Left cardiac atrium (tissue), 4 donors: ENCODE measurements at places on chromosomes 6 and 20. TPM values are rescaled to one million over a fixed set of nuclear protein-coding genes. Genes with fewer than 3 reads are reported as not detected.

- DNase-seq: no peak
These were observed 144.9 kb downstream of the SOX4 start for GRCh38 chr6:21738180-21739094.

GRCh38 chr6:43848671-43849391 is 78.8 kb downstream of the VEGFA start:
- DNase-seq: no peak

DNA sequence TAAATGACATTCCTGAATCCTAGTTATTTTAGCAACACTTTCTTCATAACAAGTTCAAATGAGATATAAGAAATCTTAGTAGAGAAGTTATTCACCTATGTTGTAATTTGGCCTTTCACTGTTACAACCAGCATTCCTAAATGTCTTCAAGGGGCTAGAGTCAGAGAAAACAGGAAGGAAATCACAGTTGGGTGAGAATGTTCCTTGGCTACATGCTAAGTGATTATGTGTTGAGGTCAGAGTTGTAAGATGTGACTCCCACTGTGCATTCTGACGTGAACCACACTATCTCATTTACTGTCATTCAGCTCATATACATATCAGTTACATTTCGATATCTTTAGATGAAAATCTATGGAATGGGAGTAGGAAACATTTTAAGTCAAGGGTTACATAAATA is 51.0 kb upstream of the MLIP start:
- DNase-seq: no peak

- DNase-seq: no peak
These were observed 1.2 kb downstream of the TAB2 start for GRCh38 chr6:149318581-149319286.

DNA sequence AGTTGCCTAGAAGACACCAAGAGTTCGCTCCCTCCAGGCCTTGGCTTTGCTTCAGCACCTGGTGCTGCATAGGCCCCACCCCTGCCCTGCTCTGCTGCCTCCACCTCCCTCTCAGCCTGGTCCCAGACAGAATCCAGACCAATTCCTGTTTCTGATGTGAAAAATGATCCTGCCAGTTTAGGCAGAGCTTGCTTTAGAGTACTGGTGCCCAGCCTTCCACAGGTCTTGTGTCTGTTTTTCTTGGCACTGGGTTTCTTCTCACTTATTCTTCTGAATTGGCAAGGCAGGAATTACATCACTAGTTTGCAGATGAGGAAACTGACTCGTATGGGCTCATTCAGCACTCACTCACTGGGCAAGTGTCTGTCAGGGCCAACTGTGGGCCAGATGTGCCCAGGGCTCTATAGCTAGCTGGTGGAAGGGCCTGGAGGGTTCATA is 53.0 kb downstream of the HLA-A start:
- no peak for DNase-seq

DNA sequence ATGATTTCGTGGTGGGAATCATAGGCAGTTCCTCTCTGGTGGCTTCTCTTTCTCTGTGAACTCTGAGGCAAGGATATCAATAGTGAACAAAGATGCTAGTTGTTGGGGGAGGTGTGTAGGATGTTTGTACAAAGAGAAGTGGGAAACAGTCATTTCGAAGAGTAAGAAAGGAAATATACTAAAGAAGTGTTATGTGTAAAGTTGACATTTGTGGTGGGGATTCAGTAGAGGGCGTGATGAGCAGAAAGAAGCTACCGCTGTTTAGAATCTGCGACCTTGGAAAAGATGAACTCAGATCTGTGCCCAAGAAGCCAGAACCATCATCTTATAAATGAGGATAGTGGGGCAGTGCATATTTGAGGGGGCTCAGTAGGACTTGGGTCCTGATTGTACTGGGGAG is 11.4 kb downstream of the SLC35F1 start:
- DNase-seq: no peak

DNA sequence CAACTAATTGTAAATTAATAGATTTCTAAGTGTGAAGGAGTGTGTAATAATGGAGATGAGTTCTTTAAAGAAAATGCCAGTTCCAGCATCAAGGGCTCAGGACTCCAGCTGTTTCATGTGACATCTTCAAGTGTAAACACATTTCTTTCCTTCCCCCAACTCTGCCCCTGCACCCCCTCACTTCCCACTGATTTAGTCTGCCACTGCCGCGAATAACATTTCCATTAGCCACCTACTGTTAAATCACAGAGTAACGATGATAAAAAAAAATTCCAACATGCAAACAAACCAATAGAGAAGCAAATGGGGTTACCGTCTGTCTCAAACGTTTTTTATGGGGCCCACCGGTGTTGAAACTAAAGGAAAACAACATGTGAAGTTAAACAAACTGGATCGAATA is 414.3 kb downstream of the SAMD5 start:
- no peak for DNase-seq

GRCh38 chr20:57710841-57711240 is 1.0 kb upstream of the PMEPA1 start:
- no peak for DNase-seq

GRCh38 chr6:54107470-54108090 is 3.7 kb upstream of the MLIP start:
- DNase-seq: no peak

GRCh38 chr6:36566418-36566905 is 19.2 kb upstream of the STK38 start:
- DNase-seq: no peak

GRCh38 chr6:143698759-143699429 is 21.1 kb downstream of the PHACTR2 start:
- no peak for DNase-seq

DNA sequence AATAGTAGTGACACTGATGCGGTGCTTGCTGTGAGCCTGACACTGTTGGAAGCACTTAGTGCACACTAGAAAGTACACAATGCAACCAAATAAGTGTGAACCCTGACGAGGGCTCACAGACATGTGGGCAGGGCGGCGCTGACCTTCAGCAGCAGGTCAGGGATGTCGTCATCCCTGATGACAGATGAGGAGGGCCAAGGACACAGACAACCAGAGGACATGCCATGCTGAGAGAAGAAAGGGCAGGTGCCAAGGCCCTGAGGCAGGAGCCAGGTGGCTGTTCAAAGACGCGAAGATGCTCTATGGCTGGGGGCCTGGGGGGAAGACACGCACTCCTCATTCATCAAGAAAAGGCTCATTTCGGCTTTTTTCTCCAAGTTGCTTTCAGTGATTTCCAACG is 176.4 kb upstream of the CST7 start:
- DNase-seq: no peak

DNA sequence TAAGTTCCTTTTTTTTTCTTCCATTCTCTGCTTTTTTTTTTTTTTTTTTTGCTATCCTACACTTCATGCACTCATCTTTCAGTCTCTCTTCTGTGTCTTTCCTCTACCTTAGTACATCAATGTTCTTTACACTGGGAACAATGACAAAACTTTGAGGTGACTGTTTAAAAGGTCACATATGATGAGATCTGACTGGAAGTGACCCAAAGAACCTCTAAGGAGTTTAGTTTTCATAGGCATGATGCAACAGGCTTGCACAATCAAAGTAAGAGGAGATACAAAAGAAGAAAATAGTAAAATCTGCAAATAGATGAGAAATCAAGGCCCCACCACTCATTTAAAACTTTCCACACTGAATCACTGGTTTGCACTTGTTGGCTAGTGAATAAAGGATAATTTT is 840.8 kb downstream of the TBC1D32 start:
- DNase-seq: no peak

DNA sequence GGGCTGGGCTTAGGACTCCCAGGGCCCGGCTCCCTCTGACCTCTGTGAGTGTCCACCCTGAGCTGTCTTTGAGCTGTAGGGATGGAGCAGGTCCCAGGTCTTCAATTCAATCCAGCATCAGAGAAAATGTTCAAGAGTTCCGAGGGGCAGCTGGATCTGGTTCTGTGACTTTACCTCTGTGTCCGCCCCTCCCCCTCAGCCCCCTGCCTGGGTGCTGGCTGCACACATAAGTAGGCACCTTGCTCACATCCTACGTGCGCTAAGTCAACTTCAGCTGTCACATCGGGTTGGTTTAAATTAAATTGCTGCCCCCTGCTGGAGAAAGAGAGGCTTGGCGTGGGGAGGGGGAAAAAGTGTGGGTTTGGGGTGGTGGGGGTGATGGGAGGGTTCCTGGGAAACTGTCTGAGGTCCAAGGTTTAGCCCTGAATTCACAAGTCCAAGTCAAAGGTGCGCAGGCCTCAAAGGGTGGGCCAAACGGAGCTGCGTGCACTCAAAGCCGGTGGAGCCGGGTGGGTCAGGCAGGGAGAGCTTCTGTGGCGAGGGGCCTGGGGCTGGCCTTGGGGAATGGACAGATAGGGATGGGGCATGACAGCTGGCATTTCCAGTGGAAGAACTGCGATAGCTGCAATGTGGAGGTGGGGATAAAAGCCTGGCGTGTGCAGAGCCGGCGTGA is 3.0 kb downstream of the WFDC5 start:
- no peak for DNase-seq

DNA sequence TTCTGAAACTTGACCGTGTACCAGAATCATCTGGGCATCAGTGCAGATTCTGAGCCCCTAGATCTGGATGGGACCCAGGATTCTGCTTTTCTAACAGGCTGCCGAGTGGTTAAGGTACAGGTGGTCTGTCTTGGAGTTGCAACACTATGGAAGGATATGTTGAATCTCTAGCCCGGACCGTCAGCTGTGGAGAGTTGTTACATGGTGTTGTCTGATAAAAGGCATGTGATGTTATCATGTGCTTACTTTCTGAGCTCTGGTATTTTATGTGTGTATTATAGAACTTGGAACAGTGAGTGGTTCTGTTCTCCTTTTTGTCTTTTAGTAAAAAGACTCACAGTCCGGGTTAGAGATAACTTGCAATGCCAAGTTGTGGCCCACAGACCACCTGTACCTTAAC is 123.0 kb downstream of the JARID2 start:
- no peak for DNase-seq

- DNase-seq: no peak
These were observed 62.6 kb upstream of the PMEPA1 start for GRCh38 chr20:57772349-57772964.

The GPSM3 gene
- total RNA-seq: 15.8 TPM

The TMEM217 gene
- total RNA-seq: 0.62 TPM

The CST1 gene
- not detected for total RNA-seq

The NKX2-4 gene
- total RNA-seq: not detected
